ENCODE measurements at places on chromosomes 12 and 14. TPM values are rescaled to one million over a fixed set of nuclear protein-coding genes. Genes with fewer than 3 reads are reported as not detected.

HOXC13 gene
- not detected for total RNA-seq

KIF21A gene
- total RNA-seq = 45.2 TPM

DNA sequence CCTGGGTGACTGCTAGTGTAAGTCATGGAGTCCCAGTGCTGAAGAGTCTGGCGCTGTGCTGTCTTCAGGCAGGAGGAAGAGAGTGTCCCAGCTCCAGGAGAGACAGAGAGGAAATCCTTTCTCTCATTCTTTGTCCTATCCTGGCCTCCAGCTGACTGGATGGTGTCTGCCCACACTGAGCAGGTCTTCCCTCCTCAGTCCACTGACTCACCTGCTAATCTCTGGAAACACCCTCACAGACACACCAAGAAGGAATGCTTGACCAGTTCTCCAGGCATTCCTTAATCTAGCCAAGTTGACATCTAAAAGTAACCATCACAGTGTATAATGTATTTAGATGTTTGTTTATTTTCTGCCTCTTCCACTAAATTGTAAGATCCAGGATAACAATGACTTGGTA is 53.9 kb downstream of the EMP1 start:
- H3K27ac ChIP-seq = no peak overlapping the region
- H3K36me3 ChIP-seq = no peaks in the 10 kb centered on the region
- H3K27me3 ChIP-seq = no peaks in the 10 kb centered on the region
- peaks cover under 1% of the 10 kb centered on the region for H3K4me1 ChIP-seq
- no peak overlapping the region for H3K4me3 ChIP-seq
- no peak for DNase-seq

GRCh38 chr14:91466192-91466591 is 43.9 kb downstream of the PPP4R3A start:
- H3K36me3 ChIP-seq = peaks cover 79% of the 10 kb centered on the region
- no peaks in the 10 kb centered on the region for H3K27me3 ChIP-seq
- no peak for DNase-seq
- no peaks in the 10 kb centered on the region for H3K4me1 ChIP-seq
- H3K4me3 ChIP-seq = no peak overlapping the region

DNA sequence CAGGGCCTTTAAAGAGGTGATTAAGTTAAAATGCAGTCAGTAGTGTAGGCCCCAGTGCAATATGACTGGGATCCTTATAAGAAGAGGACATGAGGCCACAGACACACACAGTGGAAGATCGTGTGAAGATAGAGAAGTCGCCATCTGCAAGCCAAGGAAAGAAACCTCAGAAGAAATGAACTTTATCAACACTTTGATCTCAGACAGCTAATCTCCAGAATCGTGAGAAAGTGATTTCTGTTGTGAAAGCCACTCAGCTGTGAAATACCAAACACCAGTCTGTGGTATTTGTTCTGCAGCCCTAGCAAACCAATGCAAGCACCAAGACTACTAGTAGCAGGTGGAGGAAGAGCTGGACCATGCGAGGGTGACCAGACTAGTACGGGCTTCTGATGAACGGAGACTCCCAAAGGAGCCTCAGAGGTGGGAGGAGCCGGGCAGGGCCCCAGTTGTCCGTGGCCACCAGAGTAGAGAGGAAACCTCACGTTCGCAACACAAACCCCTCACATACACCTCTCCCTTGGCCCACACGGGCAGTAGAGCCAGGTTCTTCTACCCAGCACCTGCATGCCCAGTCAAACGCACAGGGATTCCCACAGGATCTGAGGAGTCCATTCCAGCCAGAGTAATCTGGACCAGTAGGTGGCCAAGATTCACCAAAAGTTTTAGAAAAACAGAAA is 243.0 kb downstream of the TTC8 start:
- H3K36me3 ChIP-seq = no peaks in the 10 kb centered on the region
- no peak overlapping the region for H3K4me3 ChIP-seq
- no peak overlapping the region for H3K27ac ChIP-seq
- H3K27me3 ChIP-seq = no peaks in the 10 kb centered on the region
- H3K4me1 ChIP-seq = no peaks in the 10 kb centered on the region
- DNase-seq = no peak

GRCh38 chr12:88419794-88420193 is 160.5 kb downstream of the KITLG start:
- no peak overlapping the region for H3K4me3 ChIP-seq
- H3K4me1 ChIP-seq = no peaks in the 10 kb centered on the region
- H3K27ac ChIP-seq = no peak overlapping the region
- H3K27me3 ChIP-seq = no peaks in the 10 kb centered on the region

GRCh38 chr12:96720363-96720705 is 186.7 kb upstream of the NEDD1 start:
- no peaks in the 10 kb centered on the region for H3K27me3 ChIP-seq
- H3K36me3 ChIP-seq = no peaks in the 10 kb centered on the region
- no peak for DNase-seq
- peak overlapping the region; percentile 39 for H3K4me3 ChIP-seq

DNA sequence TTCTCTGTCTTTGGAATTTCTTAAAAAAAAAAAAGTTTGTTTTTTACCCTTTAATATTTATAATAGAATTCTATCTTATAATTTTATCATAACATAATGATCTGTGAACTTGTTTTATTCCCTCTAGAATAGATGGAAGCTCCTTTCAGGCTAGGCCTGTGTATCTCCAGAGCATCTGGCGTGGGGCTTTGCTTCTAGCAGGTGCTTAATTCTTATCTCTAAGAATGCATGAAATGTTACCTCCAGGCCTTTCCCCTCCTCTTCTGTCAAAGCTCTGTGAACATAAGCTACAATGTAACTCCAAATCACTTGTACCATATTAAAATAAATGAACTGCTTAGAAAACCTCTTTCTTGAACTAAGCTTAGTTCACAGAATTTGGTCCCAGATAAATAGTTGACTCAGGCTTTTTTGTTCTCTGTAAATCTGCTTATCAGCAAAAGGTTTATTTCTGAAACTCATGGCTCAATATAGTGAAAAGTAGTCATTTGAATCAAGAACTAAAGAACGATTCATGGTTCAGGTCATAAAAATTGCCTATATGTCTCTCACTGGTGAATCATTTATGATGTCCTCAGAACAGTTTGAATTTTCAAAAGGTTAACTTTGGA is 407.1 kb downstream of the TRHDE start:
- no peak overlapping the region for H3K4me3 ChIP-seq
- H3K27ac ChIP-seq = no peak overlapping the region
- no peaks in the 10 kb centered on the region for H3K36me3 ChIP-seq
- DNase-seq = no peak
- H3K27me3 ChIP-seq = no peaks in the 10 kb centered on the region

- H3K36me3 ChIP-seq = no peaks in the 10 kb centered on the region
- no peak overlapping the region for H3K27ac ChIP-seq
- DNase-seq = no peak
These were observed 4.9 kb upstream of the ESRRB start for GRCh38 chr14:76371066-76371465.

DNA sequence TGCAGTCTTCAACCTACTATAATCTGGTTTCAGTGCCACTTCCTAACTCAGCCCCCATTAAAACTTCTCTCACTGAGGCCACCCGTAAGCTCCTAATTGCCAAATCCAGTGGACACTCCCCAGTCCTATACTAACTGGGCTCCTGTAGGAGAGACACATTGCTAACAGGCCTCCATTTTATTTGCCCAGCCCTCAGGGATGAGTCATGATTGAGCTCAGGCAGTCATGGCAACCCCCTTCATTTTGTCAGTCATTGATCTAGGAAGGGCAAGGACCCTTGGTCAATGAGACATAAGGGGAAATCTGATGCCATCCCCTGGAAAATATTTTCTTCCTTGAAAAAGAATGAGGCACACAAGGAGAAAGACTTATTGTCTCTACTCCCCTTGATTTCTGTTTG is 70.1 kb upstream of the HIF1A start:
- no peak for DNase-seq
- H3K36me3 ChIP-seq = no peaks in the 10 kb centered on the region
- no peak overlapping the region for H3K4me3 ChIP-seq
- H3K27me3 ChIP-seq = no peaks in the 10 kb centered on the region

DNA sequence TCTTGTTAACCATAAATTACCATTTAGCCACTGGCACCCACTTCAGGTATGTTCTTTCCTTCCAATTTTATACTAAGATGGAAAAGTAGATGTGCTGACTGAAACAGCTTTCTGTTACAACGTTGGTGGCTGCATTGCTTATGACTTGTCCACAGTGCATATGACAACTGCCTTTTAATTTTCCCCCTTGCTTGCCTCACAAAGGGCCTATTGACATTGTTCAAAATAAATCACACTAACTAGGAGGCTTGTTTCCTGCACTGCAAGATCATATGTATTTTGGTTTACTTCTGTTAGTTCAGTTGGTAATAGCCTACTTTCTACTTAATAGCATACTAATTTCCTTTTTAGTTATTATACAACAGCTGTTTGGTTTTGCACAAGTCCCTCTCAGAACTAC is 55.4 kb downstream of the SCAF11 start:
- H3K27ac ChIP-seq = no peak overlapping the region
- peaks cover 16% of the 10 kb centered on the region for H3K4me1 ChIP-seq
- H3K36me3 ChIP-seq = peaks cover 8% of the 10 kb centered on the region
- no peak for DNase-seq

DNA sequence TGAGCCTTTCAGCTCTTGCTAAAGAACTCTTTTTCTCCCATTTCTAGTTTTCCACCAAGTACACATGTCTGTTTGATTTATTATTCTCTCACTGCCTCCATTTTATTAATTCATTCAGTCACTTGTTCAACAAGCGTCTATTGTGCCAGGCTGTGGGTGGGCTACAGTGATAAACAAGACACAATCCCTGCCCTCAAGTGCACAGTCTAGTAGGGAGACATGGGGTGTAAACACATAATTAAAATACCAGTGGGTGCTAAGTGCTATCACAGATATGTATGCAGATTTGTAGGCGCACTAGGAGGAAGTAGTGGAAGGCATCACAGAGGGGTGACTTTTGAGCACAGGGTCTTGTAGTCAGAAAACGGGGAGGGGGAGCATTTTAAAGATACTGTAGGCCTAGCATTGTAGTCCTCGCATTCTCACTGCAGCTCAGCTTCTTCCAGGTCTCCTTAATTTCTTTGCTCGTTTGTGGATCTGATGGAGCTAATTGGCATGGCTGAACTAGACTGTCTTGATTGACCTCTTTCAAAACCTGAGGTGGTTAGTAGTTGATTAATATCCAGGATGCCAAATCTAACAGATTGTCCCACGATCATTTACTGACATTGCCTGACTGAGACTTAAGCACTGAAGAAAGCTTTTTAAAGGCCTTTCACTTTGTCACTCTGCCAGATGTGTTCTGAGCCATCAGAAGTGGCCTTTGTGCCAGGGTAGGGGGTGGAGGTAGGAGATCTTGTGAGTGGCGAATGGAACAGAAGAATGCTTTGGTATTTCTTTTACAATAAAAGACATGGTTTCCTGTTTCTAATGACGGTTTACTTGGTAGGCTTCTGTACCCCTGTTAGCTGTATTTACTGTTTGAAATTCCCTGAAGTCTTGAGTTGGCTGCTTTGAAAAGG is 116.9 kb downstream of the DIP2B start:
- H3K4me1 ChIP-seq = peaks cover 65% of the 10 kb centered on the region
- peaks cover 5% of the 10 kb centered on the region for H3K36me3 ChIP-seq
- no peak overlapping the region for H3K4me3 ChIP-seq
- no peak for DNase-seq
- no peaks in the 10 kb centered on the region for H3K27me3 ChIP-seq
- H3K27ac ChIP-seq = no peak overlapping the region

DNA sequence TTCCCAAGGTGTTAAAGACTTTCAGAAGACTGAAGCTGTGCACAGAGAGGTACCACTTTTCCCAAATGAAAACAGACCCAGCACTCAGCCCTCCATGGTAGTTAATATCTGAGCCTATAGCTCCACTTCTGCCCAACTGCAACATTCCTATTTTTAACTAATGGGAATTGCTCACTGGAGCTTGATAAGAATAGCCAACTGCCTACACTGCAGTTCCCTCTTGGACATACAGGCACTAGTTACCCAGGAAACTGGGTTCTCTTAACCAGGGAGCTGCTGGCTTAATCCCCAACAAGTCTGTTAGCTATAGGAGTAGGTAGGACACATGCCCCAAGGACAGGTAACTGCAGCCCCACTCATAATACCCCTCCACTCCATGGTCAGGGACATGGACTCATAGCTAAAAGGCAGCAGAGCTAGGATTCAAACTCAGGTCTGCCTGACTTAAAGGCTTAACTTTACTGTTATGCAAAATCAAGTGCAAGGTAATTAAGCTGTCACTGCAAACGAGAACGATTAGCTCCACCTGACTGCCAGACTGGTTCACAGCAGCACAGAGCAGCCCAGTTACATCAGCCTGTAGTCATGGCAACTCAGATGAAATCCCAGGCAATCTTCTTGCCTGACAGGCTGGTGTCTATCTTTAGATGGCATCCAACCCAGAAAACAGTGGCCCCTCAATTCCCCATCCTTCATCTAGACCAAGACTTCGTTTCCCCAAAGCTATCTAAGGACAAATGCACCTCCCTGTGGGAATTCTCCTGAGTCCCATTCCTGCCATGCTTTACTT is 77.1 kb upstream of the ACTN1 start:
- H3K4me3 ChIP-seq = no peak overlapping the region
- no peaks in the 10 kb centered on the region for H3K27me3 ChIP-seq
- H3K27ac ChIP-seq = no peak overlapping the region
- H3K4me1 ChIP-seq = peaks cover 39% of the 10 kb centered on the region

DNA sequence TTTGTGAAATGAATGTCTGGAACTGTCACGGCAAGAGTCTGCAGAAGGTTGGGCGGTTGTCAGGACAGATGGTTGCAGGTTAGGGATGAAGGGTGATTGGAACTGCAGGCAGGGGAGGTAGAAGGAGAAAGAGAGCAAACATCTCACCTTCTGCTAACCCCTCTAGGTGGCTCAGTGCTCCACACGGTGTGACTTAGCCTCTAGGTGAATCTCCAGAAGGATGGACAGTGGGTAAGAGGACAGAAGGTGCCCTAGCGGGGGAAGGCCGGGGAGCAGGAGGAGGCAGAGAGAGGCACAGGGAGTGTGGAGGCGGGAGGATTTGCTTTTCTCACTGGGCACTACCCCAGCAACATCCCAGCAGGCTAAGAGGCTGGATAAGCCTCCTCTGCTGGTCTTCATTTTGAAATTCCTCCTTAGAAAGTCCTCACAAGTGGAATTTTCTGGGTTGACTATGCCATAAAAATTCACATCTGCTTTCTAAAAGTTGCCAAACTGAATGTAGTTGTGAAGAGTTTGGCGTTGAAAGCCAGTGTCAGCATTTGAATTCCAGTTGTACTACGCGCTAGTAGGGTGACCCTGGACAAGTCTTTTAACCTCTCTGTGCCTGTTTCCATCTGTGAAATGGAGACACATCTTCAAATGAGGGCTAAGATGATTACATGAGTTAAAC is 10.7 kb upstream of the GPR68 start:
- H3K4me1 ChIP-seq = peaks cover 15% of the 10 kb centered on the region
- H3K36me3 ChIP-seq = no peaks in the 10 kb centered on the region
- no peak for DNase-seq
- no peaks in the 10 kb centered on the region for H3K27me3 ChIP-seq
- no peak overlapping the region for H3K4me3 ChIP-seq
- no peak overlapping the region for H3K27ac ChIP-seq

Measured in heart left ventricle (tissue), 16 donors.